ENCODE measurements at places on chromosomes 11 and 22.

- no peak for DNase-seq
Measured at GRCh38 chr22:19064354-19065054, 57.7 kb downstream of the DGCR2 start.

GRCh38 chr11:70713086-70713835, 314.9 kb downstream of the CTTN start:
- no peak for DNase-seq

GRCh38 chr11:9888938-9889337, 225.1 kb downstream of the SWAP70 start:
- no peak for DNase-seq

GRCh38 chr11:106001304-106002012, 20.6 kb downstream of the MSANTD4 start:
- no peak for DNase-seq

- no peak for DNase-seq
Measured at GRCh38 chr11:74685905-74686304, 45.3 kb downstream of the CHRDL2 start.

DNA sequence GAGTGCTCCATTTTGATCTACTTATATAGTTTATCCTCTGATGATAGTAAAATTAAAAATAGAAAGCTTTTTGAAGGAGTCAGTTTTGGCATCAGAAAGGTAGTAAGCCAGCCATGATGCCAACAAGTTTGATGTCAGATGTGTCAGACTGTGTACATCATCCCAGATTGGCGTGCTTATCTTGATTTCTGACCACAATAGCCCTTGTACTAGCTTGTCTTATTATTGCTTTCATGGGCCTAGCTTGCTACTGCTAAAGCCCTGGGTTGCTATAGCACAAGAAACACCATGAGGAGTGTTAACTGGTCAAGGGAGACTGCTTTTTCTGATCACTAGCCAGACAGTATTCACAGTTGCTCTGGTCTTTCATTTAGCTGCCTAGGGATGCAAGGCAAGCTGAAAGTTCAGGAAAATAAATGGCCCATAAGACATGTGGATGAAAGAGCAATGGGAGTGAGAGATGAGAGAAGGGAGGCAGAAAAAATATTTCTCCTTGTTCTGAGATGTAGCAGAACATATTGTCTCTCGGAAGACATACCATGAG, 1038.5 kb downstream of the JRKL start:
- DNase-seq: no peak

- no peak for DNase-seq
Measured at GRCh38 chr11:121018746-121019145, 5.2 kb upstream of the TBCEL start.

DNA sequence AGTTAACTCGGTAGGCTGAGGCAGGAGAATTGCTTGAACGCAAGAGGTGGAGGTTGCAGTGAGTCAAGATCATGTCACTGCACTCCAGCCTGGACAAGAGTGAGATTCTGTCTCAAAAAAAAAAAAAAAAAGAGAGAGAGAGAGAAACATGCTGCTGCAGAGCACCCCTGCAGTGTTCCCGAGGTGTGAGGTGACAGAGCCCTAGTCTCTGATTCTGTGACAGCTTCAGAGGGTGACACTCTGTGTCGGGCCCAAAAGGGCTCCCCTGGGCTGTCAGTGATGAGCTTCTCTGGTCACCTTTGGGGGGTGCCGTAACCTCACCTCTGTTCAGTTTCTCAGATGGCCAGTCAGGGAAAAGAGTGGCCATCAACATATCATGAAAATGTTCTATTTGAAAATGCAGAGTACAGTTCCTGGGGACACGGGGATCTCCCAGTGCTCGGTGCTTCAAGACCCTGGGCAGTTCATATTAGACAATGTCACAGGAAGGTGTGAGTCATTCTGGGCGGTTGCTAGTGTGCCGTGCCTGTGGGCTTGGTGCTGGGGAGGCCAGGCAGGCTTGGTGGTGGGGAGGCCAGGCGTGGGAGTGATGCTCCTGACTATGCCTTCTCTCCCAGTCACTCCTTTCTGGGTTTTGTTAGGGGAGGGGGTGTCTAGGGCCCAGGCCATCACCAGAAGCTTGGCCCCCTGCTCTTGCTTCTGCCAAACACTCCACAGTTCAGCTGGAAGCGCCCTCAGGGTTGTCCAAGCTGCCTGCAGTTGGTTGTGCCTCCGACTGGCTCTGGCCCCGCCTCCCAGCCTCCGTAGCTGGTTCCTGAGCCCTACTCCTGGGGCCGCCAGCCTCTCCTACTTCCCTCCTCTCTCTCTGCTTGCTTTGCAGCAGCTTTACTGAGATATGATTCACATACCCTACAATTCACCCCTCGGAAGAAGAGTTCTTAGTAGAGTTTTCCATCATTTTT, 52.5 kb upstream of the CLDN5 start:
- peak; percentile 80 for DNase-seq

DNA sequence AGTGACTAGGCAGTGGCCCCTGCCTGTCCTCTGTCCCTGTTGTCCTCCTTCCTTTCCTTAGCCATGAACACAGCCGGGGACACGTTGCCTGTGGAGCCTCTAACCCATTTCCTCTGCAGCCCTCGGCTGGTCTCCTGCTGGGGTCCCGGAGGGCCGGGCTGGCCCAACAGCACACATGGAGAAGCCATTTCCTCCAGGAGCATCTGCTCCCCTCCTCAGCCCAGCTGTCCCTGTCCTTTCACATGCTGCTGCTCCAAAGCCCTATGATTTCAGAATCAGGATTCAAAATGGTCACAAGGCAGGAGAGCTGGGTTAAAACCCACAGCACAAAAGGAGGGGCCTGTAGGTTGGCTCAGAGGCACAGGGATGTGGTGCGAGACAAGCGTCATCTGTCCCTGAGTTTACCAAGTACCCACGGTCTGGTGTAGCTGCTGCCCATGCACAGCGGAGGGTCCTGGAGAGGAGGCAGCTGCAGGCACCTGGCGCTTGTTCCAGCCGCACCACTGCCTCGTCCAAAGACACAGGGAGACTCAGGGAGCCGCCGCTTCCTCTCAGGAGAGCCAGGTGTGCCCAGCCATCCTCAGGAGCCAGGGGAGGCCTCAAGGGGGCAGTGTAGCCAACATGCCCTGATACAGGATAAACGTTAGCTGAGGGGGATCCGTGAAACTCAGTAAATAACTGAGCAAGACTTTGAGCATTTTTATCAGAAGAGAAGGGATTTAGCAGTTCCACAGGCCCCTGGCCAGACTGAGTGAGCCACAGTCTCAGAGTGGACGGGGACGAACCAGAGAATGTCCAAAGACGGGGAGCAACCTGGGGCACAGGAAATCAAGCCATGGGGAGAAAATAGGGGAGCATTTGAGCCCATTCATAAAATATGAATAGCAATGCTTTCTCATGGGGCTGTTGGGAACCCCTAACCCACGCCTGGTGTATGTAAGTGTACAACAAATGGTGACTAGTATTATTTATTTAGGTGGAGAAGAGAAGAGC, 3.9 kb upstream of the VSIG10L2 start:
- DNase-seq: peak; percentile 14

- DNase-seq: no peak
Measured at GRCh38 chr11:27184458-27185312, 144.1 kb downstream of the BBOX1 start.

DNA sequence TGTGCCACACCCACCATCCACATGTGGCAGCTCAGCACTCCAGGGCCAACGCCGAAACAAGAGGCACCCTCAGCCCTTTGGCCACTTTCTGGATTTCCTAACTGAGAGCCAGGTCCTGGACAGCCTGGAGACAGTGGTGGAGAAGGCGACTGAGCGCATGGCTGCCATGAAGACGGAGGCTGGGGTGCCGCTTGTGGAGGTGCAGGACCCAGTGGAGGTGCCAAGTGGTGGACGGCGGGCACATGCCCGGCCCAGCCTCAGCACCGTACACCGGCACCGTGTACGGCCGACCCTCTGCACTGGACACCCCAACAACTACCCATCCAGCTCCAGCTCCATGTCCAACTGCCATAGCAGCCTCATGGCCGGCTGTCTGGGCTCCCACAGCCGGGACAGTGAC, 1.5 kb downstream of the CCDC116 start:
- DNase-seq: no peak

DNA sequence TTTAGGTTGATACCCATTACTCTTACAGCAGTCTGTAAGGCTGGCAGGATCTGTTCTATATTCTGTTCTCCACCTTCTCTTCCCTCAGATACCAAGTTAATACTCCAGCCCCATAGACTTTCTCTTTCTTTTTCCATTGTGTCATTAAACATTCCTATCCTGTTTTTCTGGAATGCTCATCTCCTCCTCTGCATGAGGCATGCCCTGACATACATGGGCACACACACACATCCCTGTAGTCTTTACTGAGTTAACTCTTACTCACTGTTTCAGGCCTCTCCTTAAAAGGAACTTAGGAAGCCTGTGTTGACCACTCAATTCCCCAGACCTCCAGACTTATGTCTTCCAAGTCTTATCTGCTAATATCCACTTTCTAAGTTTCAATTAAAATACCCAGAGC, 476.8 kb downstream of the METTL15 start:
- DNase-seq: peak; percentile 28

DNA sequence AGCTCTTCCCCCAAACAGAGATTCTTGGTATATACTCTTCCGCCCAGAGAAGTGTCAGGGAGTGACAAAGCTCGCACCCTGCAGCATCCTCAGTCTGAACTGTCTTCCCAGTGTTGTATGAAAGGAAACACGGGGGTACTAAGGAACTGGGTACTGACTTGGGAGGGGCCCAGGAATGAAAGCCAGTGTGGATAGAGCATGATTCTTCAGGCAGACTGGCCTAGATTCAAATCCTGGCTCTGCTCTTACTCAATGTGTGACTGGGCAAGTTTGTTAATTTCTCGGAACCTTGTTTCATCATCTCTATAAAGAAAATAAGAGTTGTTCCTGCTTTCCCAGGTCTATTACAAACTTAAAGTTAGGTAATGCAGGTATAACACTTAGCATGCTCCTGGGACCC, 266.0 kb upstream of the NARS2 start:
- DNase-seq: no peak

- DNase-seq: no peak
Measured at GRCh38 chr22:36366291-36366708, 21.5 kb downstream of the MYH9 start.

- peak; percentile 68 for DNase-seq
Measured at GRCh38 chr22:38923463-38924346, 33.7 kb upstream of the APOBEC3A start.

- no peak for DNase-seq
Measured at GRCh38 chr11:59175091-59175501, 3.2 kb downstream of the DTX4 start.

- no peak for DNase-seq
Measured at GRCh38 chr11:60931917-60932316, 7.7 kb downstream of the TMEM132A start.

DNA sequence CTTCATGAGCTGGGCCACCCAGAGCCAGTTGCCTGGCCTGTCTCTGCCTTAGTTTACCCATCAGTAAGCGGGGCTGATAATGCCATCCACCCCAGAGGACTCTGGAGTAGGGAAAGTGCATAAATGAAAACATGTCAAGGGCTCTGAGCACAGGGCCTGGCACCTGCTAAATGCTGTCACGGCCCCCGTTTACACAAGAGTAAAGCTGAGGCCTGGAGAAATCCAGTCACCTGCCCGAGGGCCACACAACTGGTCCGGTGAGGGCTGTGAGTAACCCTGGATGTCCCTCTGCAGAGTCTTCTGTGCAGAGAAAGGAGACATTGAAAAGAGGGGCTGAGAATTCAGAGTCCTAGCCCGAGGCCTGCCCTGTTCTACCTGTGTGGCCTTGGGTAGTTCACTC, 110.6 kb upstream of the ANO1 start:
- DNase-seq: no peak

DNA sequence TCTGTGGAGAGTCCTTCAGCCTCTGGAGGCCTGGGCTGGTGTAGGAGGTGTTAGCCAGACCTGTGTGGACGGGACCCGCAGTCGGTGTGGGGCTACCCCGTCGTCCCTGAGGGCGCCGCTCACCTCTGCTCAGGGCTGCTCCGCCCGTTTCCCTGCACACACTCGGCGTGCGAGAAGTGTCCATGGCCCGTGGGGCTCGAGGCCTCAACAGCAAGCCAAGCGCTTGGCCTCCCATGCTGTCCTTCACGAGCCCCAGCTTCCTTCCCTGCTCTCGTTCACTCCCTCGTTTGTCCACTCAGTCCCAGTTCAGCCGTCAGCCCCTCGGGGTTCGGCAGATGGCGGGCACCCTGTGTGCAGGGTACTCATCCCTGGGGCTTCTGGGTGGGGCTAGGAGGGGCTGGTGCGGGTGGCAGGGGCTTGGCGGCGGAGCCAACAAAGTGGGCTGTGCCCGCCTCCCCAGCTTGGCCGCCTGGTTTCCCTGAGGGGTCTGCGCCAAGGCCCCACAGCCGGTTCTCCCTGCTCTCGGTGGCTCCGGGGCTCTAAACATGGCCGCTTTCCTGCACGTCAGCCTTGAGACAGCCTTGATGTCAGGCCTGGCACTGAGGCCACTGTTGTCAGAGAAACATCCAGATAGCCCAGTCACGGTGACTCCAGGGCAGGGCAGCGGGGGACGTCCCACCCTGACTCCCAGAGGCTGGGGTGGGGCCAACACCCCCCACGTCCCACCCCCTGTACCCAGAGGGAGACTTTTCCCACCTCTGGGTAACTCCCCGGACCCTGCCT, 3.3 kb downstream of the MUC6 start:
- no peak for DNase-seq

DNA sequence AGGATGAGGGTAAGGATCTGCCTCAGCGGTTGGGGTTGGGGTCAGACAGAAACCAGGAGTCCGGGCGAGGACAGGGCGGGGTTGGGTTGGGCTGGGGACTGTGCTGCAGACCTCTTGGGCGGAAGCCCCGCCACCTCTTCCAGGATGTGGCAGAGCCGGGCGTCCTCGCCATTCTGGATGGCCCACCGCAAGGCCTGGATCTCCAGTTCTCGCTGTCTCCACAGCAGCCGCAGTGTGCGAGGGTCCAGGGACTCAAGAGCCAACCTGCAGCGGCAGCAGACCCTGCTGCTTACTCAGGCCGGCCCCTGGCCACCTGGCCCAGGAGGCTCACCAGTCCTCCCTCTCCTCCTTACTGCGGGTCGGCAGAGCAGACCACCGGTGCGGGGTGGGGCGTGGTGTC, 2.0 kb downstream of the LMNTD2 start:
- no peak for DNase-seq

GRCh38 chr11:44831605-44832394, 105.0 kb downstream of the TSPAN18 start:
- no peak for DNase-seq

GRCh38 chr11:14764579-14765527, 121.2 kb downstream of the PDE3B start:
- DNase-seq: no peak

- DNase-seq: no peak
Measured at GRCh38 chr11:116500947-116501602, 271.7 kb downstream of the BUD13 start.

DNA sequence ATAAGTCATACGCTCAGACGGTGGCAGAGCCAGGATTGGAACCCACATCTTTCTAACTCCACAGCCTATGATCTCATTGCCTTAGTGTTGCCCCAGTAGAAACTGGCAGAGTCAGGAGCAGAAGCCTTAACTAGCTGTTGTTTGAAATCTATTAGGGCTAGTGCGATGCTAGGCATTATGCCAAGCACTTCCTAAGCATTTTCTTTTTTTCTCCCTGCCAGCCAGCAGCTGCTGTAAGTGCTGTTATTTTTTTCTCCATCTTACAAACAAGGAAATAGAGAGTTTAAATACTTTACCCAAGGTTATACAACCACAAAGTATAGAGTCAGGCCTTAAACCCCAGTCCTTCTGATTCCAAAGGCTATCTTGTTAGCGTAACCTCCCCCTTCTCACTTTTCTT, 161.0 kb upstream of the SORL1-AS1 start:
- no peak for DNase-seq

Measured in RCC 7860 (cell line).